ENCODE measurements at places on chromosomes 7 and 10.
A peak's percentile ranks its signal among the peaks of the same experiment; 100 is the strongest.

DNA sequence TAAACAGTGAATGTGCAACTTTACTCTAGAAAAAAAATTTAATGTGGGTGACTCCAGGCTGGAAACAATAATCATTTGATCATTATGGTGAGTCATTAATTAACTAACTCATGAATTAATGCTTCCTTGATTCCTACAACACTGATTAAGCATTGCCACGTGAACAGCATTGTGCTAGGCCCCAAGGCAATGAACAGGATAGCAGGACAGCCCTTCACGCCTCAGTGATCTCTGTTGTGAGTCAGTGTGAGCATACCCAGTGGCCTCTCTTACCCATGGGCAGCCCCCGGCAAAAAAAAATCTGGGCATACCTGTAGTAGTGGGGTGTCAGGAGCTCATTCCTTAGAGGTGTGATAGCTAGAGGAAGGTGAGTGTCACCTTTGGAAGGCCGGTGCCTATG lies 76.0 kb downstream of the DENND2A start:
- DNase-seq = no peak

DNA sequence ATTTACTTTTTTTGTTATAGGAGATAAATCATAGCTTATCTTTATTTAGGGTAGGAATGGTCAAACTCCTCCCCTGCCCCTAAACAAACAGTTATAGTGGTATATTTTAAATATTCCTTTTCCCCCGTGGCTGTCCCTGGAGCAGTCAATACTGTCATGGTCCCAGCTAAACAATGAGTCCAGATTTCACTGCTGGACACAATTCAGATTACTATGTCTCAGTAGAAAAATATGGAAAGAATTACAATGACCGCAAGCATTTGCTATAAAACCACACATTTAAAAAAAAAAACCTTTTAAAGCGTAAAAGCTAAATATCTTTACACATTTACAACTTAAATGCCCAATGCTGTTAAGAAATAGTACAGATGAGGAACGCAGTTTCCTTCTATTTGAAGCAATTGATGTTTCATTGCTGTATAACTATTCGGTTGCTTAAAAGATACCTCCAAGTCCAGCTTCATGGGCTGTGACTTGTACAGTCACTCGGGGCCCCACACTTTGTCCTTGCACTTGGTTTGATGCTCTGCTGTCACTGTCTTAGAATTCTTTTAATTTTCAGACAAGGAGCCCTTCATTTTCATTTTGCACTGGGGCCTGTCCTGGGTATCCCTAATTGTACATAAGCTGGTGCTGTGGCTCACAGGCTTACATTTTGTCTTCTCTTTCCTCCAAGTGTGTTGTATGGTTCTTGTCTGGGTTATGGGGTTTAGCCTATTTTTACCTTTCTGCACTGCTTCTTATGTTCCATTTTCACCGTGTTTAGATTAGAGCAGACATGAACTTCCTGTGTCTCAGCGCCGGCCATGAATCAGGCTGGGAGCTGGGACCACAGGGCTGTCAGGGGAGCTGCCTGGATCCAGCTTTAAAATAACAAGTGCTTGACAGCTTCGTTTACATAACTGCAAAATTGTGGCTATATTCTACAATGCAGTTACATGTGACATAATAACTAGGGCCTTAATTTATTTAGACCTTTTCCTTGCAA lies 530.2 kb upstream of the FZD8 start:
- no peak for DNase-seq

DNA sequence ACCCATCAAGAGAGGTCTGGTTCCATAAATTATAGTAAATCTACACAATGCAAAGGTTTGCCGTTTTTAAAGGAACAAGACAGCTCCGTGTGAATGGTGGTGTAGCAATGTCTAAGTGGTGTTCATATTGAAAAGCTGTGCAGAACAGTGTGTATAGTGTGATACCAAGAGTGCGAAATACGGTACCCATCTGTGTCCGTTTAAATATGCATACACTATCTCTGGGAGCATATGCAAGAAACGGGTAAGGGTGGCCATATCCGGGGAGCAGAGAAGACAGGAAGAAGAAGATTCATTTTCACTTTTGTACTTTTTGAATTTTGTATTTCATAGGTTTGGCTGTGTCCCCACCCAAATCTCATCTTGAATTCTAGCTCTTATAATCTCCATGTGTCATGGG lies 102.0 kb downstream of the CCDC3 start:
- DNase-seq = no peak

GRCh38 chr10:31949266-31949665 lies 20.6 kb upstream of the ARHGAP12 start:
- no peak for DNase-seq

DNA sequence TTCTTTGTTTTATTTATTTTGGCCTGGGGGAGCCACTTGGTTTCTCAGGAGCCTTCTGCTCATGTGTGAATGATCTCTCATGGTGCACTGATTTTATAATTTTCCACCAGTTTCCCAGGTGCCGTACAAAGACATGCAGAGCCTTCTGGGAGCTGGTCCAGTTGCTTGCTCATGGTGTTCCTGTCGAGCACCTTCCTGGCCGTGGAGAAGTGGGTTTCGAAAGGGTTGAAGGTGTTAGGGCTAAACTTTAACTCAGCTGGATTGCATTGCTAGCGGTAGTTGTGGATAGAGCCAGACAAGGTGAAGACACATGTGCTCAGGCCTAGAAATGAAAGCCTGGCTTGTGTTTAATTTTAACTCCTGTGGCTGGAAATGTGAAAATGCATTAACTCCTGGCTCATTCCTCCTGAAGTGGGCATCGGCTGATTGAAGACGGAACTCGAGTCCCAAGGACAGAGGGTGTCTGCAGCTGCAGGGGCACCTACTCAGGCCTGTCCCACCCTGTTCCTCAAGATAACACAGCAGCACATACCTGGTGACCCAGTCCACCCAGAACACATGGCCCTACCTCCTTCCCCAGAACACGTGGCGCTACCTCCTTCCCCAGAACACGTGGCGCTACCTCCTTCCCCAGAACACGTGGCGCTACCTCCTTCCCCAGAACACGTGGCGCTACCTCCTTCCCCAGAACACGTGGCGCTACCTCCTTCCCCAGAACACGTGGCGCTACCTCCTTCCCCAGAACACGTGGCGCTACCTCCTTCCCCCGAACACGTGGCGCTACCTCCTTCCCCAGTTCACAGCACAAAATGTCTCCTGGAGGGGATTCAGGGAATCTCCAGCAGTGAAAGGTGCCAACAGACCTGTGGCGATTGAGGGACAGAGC lies 133.2 kb downstream of the WDR37 start:
- no peak for DNase-seq

- no peak for DNase-seq
Observed at GRCh38 chr10:17801507-17801906, 7.6 kb upstream of the MRC1 start.

- DNase-seq = peak; percentile 64
Observed at GRCh38 chr7:111741811-111742240, 179.5 kb upstream of the IMMP2L start.

DNA sequence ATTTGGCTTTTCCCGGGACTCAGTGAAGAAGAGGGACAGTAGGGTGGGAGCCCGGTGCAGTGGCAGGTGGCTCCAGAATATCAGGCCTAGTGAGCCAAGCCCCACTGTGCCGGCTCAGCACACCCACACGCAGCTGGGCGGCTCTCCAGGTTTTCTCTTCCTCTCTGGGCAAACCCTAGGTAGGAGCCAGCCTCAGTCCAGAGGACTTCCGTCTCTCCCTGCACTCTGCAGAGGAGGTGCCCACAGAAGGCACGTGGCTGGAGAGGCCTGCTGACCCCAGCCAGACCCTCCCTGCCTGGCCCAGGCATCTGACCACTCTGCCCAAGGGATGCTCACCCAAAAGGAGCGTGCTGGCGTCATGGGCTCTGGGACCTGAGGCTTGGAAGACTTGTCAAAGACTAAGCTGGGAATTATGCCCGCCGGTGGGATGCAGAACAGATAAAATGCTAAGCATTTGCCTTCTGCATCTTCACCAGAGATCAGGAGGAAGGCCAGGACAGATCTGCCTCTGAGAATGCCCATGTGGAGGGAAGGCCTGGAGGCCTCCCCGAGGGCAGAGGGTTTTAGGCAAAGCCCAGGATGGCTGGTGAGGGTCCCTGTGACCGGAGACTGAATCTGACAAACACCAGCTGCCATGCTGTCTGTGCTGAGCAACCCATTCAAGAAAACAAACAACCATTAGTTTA lies 40.2 kb downstream of the TCERG1L start:
- peak; percentile 14 for DNase-seq

DNA sequence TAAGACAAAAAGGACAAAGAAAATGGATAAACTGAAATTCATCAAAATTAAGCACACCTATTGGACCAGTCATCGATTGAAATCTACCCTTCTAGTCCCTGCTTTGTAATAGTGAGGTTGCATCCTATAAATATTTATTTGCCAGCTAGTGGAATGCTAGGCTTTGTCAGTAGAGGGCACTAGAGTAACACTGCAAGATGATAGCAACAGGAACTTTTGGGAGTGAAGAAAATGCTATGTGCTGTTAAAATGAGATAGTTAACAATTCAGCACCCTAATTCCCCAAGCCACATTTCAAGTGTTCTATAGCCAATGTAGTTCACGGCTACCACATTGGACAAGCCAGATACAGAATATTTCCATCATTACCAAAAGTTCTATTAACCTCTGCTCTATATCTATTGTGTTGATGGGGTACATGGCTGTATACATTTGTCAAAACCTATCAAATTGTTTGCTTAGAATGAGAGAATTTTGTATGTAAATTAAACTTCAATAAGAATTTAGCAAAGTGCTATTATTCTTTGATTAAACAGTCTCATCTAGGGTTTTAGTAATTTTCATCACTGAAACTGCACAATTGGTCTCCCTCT lies 69.8 kb downstream of the LSMEM1 start:
- DNase-seq = peak; percentile 48

- DNase-seq = no peak
Observed at GRCh38 chr10:36780158-36780557, 345.2 kb upstream of the ANKRD30A start.

DNA sequence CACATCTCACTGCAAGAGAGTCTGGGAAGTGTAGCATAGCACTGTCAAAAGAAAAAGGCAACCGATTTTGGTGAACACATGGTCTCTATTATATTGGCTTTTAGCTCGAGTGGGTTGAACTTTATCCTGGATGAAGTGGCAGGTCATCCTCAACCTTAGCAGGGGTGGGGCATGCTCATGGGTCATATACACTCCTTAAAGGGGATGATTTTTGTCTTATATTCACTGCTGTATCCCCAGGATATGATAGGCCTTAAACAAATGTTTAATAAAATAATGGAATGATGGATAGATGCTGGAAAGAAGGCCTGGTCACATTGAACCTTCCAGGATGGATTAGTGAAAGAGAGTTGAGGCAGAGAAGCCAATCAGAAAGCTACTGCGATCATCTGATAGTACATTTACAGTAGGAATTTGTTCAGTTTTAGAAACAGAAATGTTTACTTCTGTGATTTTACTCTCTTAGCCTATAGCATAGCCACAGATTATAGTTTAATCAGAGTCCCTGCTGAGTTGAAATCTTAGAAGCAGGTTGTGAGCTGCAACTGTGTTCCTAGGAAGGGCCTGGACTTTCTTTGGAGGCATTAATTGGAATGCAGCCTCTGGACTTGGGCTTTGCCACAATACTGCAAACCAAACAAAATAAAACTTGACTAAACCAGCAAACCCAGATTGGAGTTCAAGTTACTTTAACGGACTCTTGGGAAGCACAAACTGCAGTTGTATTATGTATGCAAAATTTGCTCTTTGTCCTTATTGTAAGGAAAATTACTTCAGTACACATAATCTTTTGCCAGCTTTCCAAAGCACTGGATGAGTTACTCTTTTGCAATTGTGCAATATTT lies 138.3 kb downstream of the BMPER start:
- DNase-seq = no peak

DNA sequence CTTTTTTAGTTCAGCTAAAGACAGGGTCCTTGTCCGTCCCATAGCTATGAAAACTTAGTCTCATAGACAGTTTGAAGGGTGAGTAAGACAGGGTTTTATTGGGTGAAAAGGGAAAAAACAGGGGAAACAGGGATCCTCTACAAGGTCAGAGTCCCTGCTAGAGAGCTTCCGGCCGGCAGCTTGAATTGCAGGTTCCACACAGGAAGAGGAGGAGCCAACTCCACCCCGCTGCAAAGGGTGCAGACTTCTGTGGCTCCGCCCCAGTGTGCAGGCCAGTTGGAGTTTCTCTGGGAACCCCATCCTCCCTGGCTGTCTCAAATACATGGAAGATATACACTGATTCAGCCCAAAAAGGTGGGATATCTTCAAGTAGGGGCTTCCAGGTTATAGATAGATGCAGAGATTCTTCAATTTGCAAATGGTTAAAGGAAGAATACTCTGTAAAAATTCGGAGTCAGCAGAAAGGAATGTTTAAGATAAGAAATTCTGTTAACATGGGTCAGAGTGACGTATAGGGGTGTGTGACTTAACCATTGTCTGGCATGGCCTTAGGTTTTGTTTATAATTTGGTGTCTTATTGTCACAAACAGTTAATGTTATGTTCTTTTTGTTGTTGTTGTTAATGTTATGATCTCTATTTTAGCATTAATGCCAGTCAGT lies 34.6 kb upstream of the HECW1 start:
- no peak for DNase-seq

DNA sequence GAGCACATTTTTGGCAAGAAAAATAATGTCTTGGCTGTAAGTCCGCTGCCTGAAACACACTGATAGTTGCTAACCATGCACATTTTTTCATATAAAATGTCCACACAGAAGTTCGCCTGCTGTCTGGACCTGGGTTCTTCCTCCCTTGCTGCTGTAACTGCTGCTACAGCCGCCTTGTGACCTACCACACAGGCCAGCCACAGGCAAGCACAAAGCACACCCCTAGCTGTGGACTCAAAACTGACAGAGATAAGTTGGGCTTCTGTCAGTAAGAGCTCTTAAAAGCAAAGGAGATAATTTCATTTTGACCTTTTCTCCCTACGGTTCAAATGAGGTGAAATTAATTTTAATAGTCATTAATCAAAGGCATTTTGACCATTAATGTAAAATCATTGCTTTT lies 354.7 kb downstream of the OTUD1 start:
- DNase-seq = no peak

GRCh38 chr7:145845345-145845744 lies 271.3 kb upstream of the CNTNAP2 start:
- no peak for DNase-seq

GRCh38 chr7:44134943-44135628 lies 6.0 kb downstream of the MYL7 start:
- no peak for DNase-seq

DNA sequence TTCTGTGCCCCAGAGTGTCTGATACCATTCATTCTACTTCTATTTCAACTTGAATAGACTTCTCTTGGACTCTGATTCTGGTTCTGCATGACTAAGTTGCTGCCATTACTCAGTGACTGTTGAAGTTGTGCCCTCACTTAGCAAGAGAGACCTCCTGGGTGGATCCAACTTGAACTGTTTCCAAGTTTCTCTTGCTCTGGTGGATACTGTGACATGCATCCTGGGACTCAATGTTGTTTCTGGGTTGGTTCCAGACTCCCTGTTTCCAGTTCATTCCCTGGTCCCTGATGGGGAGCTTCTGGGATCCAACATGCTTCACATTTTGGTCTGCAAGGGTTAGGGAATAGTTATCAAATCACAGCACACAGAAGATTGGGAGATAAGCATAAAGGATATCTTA lies 26.2 kb upstream of the PRPF18 start:
- peak; percentile 41 for DNase-seq

All from NCI-H345 (cell line).